ENCODE measurements at places on chromosomes 7 and 10. TPM values are rescaled to one million over a fixed set of nuclear protein-coding genes. Genes with fewer than 3 reads are reported as not detected.

GRCh38 chr7:70915067-70915466 lies 216.9 kb upstream of the GALNT17 start:
- DNase-seq: no peak

GRCh38 chr10:78869508-78870454 lies 199.0 kb upstream of the ZMIZ1 start:
- no peak for DNase-seq

- DNase-seq: no peak
Measured at GRCh38 chr7:158228986-158229385, 358.6 kb downstream of the PTPRN2 start.

DNA sequence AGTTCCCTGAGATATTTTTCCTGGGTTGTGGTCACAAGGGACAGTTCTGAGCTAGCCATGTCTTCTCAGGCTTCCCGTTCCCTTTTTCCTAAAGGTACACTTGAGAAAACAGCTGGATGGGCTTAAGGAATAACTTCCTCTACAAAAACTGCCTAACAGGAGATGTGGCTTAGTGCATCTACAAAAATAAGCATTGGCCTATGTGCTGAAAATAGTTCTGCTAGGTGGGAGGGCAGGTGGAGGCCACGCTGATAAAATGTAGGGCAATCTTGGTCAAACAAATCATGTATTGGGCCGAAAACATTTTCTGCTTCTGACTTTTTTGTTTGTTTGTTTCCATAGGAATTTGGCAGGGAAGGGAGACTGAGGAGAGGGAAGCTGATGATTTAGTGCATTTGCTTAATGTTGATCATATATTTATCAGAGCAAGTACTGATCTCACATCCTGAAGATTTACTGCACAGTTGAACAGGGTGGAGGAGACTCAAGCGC lies 409.4 kb upstream of the FZD8 start:
- DNase-seq: no peak

Gene IDI2
- not detected for polyA plus RNA-seq

Gene NPC1L1
- polyA plus RNA-seq: 2.2 TPM
